ENCODE measurements at places on chromosomes 3 and 15.

- no peak for DNase-seq
Observed at GRCh38 chr3:168645180-168645579, 549.5 kb upstream of the GOLIM4 start.

DNA sequence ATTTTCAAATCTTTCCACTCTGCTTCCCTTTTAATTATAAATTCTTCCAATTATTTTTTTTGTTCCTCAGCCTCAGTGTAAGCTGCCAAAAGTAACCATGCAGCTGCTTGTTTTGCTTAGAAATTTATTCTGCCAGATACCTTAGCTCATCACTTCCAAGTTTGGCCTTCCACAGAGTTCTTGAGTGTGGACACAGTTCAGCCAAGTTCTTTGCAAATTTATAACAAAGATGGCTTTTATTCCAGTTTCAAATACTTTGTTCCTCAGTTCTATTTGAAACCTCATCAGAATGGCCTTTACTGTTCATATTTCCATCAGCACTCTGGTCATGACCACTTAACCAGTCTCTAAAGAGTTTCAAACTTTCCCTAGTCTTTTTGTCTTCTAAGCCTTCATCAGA, 10.3 kb downstream of the RTP1 start:
- no peak for DNase-seq

DNA sequence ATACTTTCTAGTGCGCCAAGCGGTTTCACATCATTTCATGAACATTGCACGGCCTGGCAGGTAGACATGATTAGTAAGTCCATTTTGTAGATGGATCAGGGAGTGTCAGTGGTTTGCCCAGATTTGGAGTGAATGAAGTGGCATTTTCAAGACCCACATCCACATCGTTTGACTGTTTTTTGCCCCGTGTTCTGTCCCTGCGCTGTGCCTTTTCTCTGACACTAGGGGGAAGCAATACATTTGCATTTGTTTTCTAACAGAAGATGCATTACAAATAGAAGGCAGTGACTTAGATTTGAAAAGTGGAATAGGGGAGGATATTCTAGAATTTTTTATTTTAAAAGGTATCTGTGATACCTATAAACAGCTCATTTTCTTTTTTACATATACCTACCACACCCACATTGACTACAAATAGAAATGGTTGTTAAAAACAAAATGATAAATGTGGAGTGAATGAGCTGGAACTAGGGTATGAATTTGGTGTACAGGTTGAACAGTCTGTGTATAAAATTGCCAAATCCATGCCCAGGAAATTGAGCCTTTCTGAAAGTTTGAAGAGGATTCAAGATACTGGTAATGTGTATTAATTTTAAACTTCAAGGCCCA, 98.0 kb downstream of the USP13 start:
- no peak for DNase-seq

GRCh38 chr3:179452176-179452564, 900 bp upstream of the GNB4 start:
- DNase-seq, result no peak

GRCh38 chr3:175342196-175342595, 483.1 kb downstream of the NAALADL2 start:
- DNase-seq, result no peak

- DNase-seq, result no peak
Observed at GRCh38 chr3:107103786-107104185, 273.5 kb upstream of the CCDC54 start.

GRCh38 chr15:63111481-63111880, 10.2 kb upstream of the LACTB start:
- no peak for DNase-seq

DNA sequence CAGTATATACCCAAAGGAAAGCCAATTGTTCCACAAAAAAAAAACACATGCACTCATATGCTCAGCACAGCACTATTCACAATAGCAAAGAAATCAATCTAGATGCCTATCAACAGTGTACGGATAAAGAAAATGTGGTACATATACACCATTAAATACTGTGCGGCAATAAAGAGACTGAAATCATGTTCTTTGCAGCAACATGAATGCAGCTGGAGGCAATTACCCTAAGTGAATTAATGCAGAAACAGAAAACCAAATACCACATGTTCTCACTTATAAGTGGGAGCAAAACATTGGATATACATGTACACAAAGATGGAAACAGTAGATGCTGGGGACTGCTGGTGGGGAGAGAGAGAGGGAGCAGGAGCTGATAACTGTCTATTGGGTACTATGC, 124.2 kb upstream of the AADACL2 start:
- DNase-seq, result no peak

DNA sequence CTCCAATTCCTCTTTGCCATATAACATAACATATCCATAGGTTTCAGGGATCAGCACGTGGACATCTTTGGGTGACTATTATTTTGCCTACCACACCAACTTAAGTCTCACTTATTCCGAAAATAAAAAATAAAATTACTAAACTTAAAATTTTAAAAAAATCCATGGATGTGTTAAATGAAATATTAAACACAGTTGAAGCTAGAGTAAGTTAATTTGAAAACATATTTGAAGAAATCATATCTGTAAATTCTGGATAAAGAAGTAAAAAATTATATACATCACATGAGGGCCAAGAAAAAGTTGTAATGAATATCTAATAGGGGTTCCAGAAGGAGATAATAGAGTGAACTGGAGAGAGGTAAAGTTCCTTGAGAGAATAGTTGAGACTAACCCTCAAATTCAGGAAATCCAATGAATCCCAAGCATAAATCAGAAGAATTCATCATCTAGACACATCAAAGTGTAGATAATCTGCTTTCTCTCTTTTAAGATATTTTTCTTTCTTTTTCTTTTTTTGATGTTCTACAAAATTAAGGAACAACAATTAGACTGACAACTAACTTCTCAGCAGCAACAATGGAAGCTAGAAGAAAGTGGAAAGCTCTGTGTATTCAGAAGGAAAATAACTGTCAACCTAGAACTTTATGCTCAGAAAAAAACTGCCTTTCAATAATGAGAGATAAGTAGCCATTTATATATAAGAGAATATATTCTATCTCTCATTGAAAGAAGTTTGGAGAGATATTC, 147.4 kb downstream of the ABHD5 start:
- no peak for DNase-seq

DNA sequence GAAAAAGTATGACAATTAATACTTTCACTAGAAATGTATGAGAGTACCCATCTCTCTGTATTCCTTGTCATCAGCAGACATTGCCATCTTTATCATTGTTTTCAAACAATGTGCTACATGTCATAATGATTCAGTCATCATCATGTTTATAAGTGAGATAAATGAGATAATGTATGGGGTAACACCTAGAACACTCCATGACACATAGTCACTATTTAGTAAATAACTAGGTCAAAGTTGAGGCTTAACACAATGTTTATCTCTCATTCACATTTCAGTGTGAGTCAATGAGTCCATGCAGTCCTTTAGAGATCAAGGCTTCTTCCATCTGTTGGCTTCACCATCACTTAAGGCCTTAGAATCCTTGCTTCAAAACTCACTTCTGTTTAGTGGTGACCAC, 70.0 kb downstream of the NLGN1 start:
- DNase-seq, result no peak

- DNase-seq, result no peak
Observed at GRCh38 chr3:135352213-135352612, 557.2 kb downstream of the EPHB1 start.

GRCh38 chr3:129958755-129959154, 15.8 kb upstream of the TRH start:
- no peak for DNase-seq

DNA sequence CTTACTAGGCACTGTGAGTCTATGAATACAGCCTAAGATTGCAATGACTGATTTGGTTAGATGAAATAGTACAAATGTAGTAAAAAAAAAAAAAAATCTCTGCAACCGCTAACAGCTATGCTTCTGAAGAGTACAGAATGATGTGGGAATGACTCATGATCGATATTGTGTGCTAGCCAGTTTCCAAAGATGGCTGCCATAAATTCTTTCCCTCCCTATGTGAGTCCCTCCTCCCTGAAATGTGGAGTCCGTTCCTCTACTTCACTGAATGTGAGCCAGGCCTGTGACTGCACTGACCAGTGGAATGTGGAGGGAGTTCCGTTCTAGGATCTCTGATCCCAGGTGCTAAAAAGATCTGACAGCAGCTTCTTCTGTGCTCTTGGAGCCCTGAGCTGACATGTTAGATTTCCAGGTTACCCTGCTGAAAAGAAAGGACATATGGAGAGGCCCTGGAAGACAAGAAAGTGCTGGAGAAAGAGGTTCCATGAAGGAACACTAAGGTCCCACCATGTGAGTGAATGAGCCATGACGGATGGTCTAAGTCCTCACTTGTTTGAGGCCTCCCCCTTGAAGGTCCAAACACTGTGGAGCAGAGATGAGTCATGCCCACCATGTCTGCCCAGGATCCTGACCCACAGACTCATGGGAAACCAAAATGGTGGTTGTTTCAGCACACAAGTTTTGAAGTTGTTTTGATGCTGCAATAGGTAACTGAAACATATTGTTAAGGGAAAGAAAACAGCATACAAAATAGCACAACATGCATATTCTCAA, 46.3 kb downstream of the DGKG start:
- DNase-seq, result no peak

DNA sequence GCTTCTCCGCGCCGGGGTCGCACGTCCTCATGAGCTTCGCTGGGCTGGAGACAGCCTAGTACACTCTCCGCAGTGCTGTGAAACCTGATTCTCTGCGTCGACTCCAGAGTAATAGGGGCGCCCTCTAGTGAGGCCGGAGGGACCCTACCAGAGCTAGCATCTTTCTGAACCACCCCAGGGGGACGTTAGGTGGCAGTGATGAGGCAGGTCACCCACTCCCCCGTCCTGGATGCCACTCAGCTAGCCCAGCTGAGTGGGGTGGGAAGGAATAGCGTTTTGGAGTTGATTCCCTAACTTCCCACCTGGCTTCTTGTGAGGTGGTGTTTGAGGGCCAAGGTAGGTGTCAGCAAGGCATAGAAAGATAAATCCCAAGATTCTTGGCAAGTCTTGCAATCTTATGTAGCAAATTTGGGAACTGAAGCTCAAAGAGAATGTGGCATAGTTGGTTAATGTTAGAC, 4.0 kb downstream of the DUOXA2 start:
- peak; percentile 94 for DNase-seq

GRCh38 chr15:56744701-56745683, 11.7 kb upstream of the ZNF280D start:
- no peak for DNase-seq

DNA sequence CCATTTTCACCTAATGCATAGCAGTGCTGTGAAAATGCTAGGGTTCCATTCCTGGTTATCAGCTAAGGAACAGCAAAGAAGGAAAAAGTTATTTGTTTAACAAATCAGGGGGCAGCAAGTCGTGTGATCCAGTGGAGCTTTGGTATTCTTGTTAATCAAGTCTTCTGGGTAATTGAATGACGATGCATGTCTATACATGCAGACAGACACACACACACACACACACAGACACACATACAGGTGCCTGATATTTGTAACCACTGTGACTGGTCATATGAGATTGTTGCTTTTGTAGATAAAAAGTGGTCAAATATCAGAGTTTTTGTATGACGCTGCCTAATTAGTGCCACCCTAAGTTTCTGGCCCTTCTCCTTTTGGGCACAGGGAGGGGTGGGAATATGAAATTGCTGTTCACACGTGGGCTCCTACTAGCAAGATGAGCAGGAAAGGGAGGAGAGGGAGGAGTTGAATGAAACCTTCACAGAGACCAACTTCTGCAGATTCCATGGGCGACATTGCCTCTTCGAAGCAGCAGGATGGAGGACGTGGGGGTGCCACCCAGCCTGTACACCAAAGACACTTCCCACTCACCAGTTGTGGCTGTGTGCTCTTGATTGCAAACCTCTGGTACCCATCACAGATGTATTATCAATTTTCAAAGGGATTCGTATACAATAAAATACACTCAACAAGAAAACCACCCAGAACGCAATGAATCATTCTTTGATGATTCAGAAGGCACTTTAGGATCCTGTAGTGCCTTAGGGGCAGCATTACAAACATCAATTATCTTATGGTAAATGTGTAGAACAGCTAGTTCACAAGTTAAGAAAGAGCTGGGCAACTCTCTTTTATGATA, 281.9 kb upstream of the ICE2 start:
- no peak for DNase-seq

GRCh38 chr3:70527026-70527425, 214.6 kb upstream of the MDFIC2 start:
- DNase-seq, result no peak

- no peak for DNase-seq
Observed at GRCh38 chr3:139173372-139174108, 128.8 kb upstream of the PRR23C start.

DNA sequence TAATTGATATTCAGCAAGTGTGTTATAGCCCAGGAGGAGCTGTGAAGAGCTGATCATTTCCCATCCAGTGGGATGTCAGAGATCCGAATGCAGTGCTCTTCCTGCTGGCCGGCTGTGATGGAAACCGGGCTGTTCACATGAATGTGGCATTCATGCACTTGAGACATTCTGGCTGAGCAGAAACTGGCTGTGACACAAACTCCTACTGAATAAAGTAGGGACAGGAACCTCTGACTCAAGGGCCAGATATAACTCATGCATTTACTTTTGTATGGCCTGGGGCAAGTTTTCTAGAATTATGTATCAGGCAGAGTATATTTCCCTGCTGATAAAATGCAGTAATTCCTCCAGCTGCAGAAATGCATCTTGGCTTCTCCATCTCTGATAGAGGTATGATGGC, 83.4 kb upstream of the FAM3D start:
- no peak for DNase-seq

DNA sequence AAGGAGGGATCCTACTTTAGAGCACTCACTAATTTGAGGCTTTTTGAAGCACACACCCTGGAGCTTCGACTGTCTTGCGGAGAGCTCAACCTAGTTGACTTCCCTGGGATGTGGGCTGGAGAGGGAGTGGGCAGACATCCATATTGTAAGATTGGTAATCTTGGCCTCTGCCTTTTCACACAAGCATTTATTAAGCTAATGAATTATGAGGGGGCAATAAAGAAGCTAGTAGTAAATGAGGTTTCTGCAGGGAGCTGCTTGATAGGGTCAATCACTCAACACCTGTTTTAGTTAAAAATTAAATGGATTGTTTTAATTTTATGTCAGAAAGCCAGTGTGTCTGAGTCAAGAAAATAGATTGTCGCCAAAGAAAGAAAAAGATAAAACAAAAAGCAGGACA, 76.3 kb downstream of the PDZRN3 start:
- DNase-seq, result no peak

DNA sequence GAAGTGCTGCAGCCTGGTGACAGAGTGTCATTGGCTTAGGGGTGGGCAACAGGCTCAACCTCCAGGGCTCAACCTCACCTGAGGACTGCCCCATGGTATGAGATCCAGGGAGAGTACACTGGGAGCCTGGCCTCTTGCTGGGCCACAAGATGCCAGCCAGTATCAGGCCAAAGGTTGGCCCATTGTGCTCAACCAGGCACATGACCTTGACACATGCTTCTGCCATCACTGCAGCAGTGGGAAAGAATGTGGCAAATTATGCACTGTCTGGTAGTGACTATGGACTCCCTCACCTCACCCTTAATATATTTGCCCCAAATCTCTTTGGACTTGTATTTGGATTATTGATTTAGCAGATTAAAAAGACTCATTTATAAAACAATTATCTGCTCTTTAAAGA, 233.9 kb upstream of the GOLGA6L4 start:
- no peak for DNase-seq

- no peak for DNase-seq
Observed at GRCh38 chr15:67504796-67505195, 16.1 kb upstream of the C15orf61 start.

- peak; percentile 39 for DNase-seq
Observed at GRCh38 chr3:186425788-186426730, 64.0 kb upstream of the DGKG start.

GRCh38 chr15:47669221-47669620, 48.1 kb upstream of the SEMA6D start:
- DNase-seq, result no peak
